Stimulated activated CD8-positive, alpha-beta memory T cell treated with anti-CD3 and anti-CD28 coated beads, Interleukin-4, amount 100 ng/mL, for 1 hour (primary cell): ENCODE measurements at places on chromosomes 5 and 9.

DNA sequence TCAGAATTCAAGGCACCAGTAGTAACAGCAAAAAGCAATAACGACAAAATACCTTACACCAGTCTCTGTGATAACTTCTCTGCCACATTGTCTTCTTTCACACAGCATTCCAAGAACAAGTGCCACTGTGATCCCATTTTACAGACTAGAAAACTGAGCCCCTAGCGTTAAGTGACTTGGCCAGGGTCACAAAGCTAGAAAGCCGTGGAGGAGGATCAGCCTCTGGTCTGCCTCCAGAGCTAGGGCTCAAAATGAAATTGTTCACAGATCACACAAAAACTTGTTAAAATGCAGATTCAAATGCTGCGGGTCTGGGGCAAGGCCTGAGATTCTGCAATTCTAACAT lies 154.1 kb downstream of the FAM114A2 start:
- no peak for DNase-seq

DNA sequence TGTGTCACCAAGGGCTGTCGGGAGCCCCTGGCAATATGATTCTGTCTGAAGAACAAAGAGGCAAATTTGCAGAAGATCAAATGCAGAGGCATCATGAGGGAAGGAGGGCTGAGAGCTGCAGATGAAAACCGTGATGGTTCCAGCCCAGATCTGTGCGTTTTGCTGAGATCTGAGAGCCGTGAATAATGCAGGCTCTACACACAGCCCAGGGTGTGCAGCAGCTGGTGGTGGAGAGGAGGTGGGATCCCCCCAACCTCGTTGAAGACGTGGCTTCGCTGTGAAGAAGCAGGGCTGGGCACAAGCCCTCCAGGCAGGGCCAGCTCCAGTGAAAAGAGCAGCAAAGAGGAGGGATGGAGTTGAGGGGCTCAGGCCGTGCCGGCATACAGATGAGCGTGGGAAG lies 75.5 kb downstream of the TSPAN17 start:
- DNase-seq, result no peak

DNA sequence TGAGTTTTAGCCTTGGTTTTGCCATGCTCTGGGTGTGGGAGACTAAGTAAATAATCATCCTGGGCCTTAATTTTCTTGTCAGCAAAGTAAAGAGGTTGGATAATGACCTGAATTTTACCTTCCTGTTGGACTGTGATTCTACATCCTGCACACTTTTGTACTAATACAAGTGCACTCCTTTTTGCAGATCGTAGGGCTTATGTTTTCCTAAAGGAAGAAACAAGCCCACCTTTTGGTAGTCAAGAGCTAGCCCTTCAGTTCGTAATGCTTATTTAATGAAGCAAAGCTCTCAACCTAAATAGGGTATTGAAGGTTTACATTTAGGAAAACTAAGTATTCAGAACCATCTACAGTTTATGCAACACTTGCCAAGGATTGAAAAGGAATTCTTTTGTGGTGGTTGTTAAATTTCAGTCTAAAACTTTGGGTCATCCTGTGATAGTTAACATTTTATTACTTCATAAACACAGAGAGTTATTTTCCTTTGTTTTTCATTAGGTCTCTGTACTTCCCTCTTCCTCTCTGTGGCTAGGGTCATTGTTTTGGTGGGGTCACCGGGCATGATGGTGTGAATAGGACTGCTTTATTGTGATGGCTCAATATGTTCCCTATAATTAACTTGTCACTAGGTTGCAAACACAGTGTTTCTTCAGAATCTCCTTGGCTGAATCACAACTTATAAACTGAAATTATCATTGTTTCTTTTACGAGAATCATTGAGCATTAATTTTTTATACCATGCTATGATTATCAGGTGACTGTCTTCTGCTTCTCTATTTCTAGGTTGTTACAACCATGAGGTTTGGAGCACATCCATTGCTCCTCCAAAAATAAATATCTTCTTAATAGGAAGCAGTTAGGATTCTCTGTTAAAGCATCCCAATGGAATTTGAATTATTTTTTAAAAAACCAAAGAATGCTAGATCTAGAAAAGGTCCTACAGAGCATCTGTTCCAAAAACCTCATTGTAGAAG lies 28.5 kb downstream of the SPINK5 start:
- DNase-seq, result no peak

DNA sequence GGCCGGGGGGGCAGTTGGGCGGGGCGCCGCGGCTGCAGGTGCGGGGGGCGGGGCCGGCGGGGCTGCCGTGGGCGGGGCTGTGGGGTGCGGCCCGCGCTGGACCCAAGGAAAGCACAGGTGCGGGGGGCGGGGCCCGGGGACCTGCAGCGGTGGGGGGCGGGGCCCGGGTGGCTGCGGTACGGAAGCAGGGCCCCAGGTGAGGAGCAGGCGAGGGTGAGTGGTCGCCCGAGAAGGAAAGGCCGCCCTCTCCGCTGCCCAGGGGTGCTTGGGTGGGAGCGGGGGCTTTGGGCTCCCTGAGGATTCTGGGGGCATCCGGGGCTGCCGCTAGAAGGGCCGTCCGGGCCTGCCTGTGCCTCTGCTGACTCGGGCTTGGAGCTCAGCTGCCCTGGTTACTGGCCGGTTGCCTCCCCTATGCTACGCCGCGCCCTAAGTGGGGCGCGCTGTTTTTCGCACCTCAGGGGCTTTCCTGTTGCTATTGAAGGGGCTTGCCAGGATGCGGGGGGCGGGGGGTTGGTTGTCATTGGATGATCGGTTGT lies 767 bp downstream of the RALGPS1 start:
- DNase-seq, result peak; percentile 7

GRCh38 chr9:27499451-27499850 lies 24.6 kb upstream of the IFNK start:
- DNase-seq, result no peak

DNA sequence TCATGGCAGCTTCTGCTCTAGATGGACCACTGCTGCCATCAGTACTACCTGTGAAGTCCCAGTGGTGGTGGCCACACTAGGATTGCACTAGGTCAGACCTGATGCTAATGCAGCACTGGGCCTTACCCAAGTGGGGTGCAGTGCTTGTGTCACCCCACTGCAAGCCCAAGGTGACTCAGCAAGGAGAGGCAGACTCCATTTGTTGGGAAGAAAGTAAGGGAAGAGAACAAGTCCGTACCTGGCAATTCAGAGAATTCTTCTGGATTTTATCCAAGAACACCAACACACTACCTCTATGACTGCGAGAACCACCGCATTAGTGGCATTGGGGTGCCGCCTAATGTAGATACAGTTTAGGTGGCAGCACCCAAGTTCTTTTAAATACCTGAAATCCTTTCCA lies 34.0 kb upstream of the TYRP1 start:
- no peak for DNase-seq

GRCh38 chr5:32767948-32768467 lies 56.9 kb downstream of the NPR3 start:
- no peak for DNase-seq

- no peak for DNase-seq
Observed at GRCh38 chr9:6843742-6844141, 86.0 kb downstream of the KDM4C start.

DNA sequence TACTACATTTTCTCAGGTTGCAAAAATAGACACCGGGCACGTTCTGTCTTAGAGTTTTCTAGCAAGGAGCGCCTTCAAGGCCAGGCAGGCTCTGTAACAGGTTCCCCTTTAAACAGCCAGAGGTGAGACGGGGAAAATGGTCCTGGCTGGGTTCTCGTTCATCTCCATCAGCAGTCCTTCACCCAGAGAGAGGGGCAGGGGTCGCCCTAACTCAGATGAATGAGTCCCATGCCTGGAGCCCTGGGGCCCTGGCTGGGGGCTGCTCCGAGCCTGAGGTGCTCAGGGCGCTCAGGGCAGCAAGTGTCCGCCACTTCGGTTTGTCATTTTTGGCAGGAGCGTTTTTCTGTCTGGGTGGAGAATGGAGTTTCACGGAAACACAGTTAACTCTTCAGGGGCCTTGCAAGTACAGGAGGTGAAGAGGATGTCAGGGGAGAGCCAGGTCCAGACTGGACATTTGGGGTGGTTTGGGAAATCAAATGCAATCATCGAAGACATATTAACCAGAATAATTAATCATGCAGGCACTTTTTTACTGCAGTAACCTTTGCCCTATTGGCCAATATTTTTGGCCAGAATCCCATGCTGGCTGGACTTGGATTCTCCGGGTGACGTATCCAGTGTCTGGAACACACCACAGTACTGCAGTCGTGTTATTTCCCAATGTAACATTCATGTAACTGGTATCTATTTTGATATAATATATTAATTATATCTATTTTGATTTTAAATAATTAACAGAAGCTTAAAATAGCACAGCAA lies 2.9 kb downstream of the NTNG2 start:
- no peak for DNase-seq

DNA sequence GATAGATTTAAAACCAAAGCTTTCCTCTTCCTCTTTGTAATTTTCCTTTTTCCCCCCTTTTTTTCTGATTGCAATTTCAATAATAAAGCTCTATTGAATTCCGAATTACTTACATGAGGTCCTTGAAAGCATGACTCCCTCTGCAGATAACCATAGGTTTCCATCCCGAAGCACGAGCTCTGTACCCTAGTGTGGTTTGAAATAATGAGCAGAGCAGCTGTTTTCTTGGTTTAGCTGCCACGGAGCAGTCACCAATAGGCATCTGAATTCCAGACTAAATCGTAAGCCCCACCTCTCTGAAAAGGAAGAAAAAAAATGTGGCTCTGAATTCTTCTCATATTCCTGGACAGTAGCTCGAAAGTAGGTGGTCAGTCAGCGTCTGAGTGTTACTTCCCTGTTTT lies 18.5 kb upstream of the GNE start:
- no peak for DNase-seq

DNA sequence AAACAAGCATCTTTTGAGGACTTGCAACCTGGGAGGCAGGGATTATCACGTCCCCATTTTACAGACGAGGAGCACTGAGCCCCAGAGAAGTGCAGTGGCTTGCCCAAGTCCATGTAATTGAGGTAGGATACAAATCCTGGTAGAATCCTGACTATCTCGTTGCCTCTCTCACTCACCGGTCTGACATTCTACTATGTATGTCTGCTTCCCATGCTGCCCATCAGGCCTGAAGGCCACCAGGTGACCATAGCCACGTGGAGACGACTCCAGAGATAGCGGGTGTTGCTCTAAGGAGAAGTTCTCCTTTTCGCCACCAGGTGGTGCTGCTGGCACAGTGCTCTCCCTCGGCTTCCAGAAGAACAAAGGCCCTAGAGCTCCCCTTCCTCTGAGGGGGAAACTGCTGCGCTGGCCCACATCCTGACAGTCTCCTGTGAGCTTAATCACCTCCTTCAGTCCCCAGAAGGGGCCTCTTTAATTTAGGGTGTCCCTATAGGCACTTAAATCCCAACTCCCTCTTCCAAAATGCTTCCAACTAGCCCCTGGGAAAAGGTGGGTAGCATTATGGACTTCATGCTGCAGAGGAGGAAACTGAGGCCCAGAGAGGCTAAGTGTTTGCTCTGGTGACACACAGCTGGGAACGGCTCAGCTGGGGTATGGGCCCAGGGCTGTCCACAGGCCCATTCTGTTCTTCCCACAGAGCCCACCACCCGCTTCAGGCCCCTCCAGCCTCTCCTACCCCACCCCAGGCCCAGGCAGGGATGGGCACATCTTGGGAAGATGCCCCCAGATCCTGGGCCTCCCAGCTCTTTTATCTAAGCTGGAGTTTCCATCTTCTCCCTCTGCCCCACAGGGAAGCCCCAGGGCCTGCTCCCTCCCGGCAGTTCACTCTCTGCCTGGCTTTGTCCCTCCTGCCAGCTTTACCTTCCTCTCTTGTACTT lies 6.4 kb downstream of the SLC34A1 start:
- peak; percentile 72 for DNase-seq

- no peak for DNase-seq
Observed at GRCh38 chr5:173321886-173322285, 6.3 kb downstream of the STC2 start.

DNA sequence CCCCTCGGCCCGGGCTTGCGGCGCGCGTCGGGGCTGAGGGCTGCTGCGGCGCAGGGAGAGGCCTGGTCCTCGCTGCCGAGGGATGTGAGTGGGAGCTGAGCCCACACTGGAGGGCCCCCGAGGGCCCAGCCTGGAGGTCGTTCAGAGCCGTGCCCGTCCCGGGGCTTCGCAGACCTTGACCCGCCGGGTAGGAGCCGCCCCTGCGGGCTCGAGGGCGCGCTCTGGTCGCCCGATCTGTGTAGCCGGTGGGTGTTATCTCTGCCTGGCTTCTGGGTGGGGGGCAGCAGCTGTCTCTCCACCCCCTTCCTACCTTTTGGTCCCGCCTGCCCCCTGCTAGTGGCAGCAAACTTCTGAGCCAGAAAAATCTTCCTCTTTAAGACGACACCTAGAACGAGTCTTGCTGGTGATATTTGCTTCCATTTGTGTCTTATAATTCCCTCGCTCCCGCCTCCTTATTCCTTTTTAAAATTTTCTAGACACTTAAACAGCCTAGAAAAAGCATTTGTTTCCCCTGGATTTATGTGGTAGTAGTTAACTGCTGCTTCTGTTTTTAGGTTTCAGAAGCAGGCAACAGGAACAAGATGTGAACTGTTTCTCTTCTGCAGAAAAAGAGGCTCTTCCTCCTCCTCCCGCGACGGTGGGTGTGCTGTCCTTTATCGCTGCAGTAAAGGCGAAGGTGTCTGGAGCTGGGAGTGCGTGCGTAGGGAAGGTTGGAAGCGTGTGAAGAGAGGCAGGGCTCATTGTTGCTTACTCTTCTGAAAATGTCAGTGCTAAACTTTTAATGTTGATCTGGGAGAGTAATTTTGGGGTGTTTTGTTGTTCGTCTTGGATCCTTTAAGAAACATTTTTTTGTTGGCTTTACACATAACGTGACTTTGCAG lies 554 bp downstream of the JAK2 start:
- no peak for DNase-seq

- no peak for DNase-seq
Observed at GRCh38 chr5:122704247-122705036, 70.4 kb upstream of the SNX2 start.

DNA sequence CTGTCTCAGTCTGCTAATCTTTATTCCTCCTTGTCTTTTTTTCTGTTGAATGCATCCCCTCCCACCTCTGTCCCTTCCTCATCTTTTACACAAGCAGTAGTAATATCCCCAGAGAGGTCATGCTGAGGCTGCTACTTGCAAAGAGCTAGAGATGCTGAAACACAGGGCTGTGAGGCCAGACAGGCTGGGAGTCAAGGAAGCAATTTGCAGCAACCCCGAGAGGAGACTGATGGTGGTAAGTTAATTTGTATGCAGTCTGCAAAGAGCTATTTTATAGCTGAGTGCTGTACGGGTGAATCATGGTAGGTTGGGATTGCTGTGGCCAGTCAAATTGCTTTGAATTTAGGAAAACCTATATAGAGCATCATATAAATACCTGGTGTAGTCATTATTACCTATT lies 90.2 kb upstream of the SLC24A2 start:
- DNase-seq, result no peak

GRCh38 chr9:69829484-69829883 lies 8.9 kb downstream of the CFAP95 start:
- no peak for DNase-seq

GRCh38 chr9:17130291-17130690 lies 4.5 kb upstream of the CNTLN start:
- no peak for DNase-seq

- DNase-seq, result no peak
Observed at GRCh38 chr5:143641549-143642355, 170.2 kb upstream of the HMHB1 start.
